GM23338 (cell line): ENCODE measurements at places on chromosomes 5 and 9. TPM values are rescaled to one million over a fixed set of nuclear protein-coding genes. Genes with fewer than 3 reads are reported as not detected.
A peak's percentile ranks its signal among the peaks of the same experiment; 100 is the strongest.

PIP5K1B gene
- 2.8 and 3.2 TPM in 2 replicates for total RNA-seq

GRCh38 chr9:35518225-35518821 is 28.4 kb downstream of the RUSC2 start:
- DNase-seq, result peak; percentile 91

DNA sequence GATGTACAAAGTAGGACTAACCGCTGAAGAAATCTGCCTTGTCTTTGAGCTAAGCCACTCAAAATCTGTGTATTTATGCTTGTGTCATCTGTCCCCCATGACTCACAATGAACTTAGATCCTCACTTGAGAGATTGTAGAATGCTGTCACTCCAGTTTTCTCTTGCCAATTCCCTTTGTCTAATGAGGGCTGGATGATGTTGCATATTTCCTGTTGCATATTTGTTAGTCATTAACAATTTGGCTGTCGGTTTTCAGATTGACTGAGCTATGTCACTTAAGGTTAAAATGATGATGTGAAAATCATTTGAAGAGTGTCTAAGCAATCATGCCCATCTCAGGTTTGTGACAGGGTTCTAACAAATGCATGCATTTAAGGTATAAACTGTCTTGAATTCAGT is 481.7 kb downstream of the CDH10 start:
- DNase-seq, result no peak

DNA sequence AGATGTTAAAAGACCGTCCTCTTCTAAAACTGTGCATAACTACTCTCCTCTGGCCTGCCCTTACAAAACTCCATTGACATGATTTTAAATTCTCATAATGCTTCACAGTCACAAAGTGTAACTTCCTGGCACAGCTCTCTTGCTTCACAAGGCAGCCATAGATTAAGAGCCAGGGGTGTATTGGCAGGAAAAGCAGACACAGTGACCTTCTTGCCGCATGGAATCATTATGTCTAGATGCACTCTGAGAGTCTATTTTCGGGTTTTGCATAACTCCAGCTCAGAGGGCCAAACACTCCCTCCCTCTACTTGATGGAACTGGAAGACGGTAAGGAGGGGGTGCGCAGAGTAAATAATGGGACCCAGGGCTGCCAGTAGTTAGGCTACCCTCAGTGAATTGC is 110.1 kb downstream of the MARCHF3 start:
- DNase-seq, result no peak

DNA sequence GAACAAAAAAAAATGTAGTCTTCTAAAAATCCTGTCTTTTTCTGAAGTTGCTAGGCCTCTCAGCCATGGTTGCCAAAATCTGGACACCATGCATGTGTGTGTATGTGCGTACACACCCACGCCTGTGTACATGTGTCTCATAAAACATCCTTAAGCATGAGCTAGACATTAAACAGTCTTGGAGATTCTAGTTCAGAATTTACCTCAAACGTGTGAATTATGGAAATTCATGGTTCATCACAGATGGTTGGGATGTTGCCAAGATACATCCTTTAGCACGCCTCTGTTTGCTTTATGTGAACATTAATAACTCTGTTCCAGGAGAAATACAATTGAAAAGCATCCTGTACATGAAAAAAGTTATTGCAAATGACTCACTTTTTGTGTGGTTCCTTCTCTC is 53.0 kb downstream of the F2RL2 start:
- no peak for DNase-seq
